ENCODE measurements at places on chromosomes 1 and 21.
A peak's percentile ranks its signal among the peaks of the same experiment; 100 is the strongest.

- DNase-seq = no peak
Observed at GRCh38 chr1:17112496-17113236, 6.6 kb downstream of the PADI2 start.

DNA sequence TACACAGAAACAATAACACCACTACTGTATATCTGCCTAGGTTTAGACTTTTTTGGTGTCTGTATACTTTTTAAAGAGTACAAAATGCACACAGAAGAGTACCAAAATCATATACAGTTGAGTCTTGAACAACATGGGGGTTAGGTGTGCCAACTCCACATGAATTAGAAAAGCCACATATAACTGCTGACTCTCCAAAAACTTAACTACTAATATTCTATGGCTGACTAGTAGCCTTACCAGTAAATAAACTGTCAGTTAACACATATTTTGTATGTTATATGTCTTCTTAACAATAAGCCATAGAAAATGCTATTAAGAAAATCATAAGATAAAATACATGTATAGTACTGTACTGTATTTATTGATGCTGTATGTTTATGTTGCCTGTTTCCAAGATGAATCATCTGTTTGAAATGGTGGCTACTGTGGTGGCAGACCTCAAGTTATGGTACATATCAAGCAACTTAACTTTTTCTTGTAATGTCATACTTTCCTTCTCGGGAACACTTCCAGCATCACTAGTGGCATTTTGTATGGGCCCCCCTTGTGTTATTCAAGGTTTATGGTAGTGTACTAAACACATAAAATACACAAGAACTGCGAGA lies 71.2 kb downstream of the LHX4 start:
- DNase-seq = no peak

DNA sequence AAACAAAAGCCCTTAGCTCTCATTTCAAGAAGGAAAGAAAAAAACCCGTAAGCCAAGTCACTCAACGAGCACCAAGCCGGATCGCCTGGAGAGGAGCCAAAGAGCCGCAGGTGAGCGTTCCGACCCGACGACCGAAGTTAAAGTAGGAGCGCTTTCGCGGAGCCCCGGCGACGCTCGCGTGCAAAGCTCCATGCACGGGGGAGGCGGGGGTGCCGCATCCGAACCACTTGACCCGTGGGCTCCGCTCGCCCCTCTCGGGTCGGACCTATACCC lies 382 bp downstream of the GPBP1L1 start:
- DNase-seq = peak; percentile 9

DNA sequence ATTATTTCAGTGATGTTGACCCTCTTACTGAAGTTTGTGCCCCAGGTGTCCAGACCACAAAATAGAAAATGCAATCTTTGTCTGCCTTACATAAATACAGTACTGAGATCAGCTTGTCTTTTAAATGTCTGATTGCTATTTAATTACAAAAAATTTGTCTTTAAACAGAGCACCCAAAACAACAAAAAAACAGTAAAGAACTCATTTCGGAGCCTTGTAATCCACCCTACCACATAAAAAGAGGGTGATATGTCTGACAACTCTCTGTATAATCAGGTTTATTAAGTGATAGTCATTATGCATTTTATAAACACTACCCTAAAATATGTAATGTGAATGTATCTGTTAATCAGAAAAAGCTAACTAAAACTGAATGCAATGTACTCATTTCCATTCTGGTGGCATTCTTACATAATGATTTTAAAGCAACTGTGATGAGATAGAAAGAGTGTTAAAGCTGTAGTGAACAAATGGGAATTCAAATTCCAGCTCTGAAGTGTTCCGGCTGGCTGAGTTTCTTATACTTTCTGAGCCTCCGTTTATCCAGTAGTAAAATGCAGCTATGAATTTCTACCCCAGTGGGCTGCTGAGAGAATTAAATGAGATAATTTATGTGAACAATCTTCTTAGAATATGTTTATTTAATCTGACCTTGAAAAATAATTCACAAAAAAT lies 486.6 kb downstream of the USP25 start:
- DNase-seq = no peak

DNA sequence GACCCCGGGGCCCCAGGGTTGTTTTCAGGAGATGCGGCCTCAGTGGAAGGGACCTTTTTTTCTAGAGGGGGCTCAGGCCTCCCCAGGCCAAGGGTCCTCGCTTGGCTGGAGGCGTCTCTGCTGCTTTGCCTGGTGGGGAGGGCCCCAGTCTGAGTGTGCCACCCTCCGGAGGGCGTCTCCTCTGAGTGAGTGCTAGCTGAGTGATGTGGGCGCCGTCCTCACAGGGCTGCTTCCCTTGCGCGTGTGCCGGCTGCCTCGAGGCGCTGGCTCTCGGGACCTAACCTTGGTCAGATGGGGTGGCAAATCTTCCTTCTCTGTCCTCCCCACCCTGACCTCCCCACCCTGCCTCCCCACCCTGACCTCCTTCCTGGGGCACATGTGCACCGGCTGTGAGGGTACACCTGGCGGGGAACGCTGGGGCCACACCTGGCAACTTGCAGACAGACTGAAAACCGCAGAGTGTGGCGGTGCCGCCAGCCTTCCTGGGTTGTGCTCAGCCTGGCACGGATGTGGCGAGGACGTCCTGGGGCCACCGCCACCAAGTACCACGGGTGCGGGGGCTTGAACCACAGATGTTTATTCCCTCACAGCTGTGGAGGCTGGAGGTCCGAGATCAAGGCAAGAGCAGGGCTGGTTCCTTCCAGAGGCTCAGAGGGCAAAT lies 93.0 kb upstream of the TTC34 start:
- DNase-seq = no peak

GRCh38 chr21:33810766-33811165 lies 104.8 kb downstream of the ATP5PO start:
- no peak for DNase-seq

DNA sequence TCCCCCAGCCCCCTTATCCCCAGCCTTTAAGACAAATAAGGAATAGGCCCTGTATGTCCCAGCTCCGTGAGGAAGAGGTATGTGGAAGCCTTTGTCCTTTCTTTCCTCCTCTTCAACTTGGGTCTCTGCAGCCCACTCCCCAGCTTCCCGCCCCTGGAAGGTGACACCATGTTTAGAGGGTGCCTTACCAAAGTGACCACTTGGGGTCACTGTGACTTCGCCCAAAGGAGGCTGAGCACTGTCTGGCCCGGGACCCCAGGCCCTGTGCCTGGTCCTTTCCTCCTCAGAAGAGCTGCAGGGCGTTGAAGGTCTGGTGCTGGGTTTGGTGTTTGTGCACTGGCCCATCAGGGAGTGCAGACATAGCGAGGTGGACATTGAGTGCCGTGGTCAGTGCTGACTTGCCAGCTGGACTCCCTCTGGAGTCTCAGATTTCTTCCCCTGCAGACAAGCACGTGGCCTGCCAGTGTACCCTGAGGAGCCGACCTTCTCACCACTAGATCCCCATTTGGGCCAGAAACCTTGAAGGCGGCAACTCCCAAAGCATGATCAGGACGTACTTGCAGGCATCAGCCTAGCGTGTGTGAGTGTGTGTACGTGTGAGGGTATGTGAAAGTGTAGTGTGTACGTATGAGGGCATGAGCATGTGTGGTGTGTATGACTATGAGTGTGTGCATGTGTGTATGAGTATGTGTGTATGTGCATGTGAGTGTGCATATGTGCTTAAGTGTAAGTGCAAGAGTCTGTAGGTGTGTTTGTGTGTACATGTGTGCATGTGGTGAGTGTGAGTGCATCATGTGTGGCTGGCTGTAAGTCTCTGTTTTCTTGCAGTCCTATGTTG lies 181.4 kb upstream of the KIAA0040 start:
- no peak for DNase-seq

- no peak for DNase-seq
Observed at GRCh38 chr1:59549903-59550302, 253.0 kb downstream of the FGGY start.

GRCh38 chr21:36584980-36585940 lies 105.3 kb upstream of the CLDN14 start:
- no peak for DNase-seq

- DNase-seq = no peak
Observed at GRCh38 chr21:21332492-21332891, 334.3 kb downstream of the NCAM2 start.

DNA sequence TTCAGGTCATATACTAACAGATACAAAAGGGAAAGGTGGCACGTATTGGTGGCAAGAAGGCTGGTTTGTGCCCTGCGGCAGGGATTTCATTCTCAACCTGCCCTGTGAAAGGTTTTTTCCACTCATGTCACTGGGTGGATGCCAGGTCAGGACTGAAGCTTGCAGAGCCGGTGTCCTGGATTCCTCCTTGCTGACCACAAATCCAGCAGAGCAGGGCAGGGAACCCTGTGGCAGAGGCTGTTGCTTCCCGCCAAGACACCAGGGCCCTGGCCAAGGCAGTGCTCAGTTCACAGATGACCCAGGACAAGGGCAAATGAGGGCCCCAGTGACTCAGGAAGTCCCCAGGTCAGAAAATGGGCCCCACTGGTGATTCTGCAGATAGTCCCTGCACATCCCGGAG lies 16.4 kb downstream of the BSND start:
- no peak for DNase-seq

DNA sequence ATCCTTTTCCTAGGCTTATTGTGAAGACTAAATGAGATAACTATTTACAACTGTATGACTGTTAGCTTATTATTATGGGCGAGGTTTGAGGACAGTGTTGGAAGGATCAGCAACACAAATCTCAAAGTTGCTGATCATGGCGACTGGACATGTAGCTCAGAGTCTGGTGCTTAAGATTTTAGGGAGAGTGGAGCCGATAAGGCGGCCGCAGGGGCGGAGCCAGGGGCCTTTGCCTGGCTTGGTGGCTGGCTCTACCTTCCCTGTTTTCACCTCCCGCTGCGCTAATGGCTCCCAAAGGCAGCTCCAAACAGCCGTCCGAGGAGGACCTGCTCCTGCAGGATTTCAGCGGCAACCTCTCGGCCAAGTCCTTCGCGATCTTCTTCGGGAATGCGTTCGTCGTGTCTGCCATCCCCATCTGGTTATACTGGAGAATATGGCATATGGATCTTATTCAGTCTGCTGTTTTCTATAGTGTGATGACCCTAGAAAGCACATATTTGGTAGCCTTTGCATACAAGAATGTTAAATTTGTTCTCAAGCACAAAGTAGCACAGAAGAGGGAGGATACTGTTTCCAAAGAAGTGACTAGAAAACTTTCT lies 45.5 kb downstream of the GIPC2 start:
- no peak for DNase-seq

- peak; percentile 55 for DNase-seq
Observed at GRCh38 chr1:112614460-112615065, 4.4 kb downstream of the ST7L start.

GRCh38 chr1:150576794-150577556 lies 2.4 kb downstream of the MCL1 start:
- no peak for DNase-seq

- DNase-seq = no peak
Observed at GRCh38 chr1:30196457-30196856, 526.9 kb downstream of the MATN1 start.

GRCh38 chr1:25520446-25521061 lies 22.9 kb upstream of the LDLRAP1 start:
- no peak for DNase-seq

DNA sequence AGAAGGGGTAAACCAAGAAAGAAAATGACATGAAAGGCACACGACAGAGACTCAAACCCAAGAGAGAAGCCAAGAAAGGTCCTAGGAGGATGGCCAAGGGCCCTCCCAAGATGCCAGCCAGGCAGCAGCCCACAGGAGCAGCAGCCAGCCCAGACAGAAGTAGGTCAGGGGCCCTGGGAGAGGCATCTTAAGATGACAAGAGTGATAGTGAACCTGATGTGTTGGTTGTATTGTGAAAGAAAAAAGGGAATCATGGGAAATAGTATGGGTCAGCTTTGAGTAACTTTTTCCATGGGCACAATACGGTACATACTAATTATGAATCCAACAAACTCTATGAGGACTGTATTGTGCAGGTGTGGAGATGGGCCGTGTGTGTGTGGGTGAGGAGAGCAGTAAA lies 3.3 kb downstream of the CCSAP start:
- DNase-seq = no peak

GRCh38 chr1:106975944-106976343 lies 80.5 kb upstream of the PRMT6 start:
- DNase-seq = no peak
